Myometrial cell (primary cell): ENCODE measurements at places on chromosomes 12 and 14. TPM values are rescaled to one million over a fixed set of nuclear protein-coding genes. Genes with fewer than 3 reads are reported as not detected.

The GPX2 gene
- total RNA-seq = not detected in 2 replicates

The BCL2L14 gene
- not detected in 2 replicates for total RNA-seq

The NXPH4 gene
- total RNA-seq = 0.71 and 1.2 TPM in 2 replicates

The COX6A1 gene
- 499 and 694 TPM in 2 replicates for total RNA-seq

The PAX9 gene
- total RNA-seq = 0.35 TPM in 1 of 2 replicates, not detected in the other

The APOLD1 gene
- total RNA-seq = 6.6 and 7.6 TPM in 2 replicates

The FGF23 gene
- not detected in 2 replicates for total RNA-seq

The NFATC4 gene
- 27.8 and 35.7 TPM in 2 replicates for total RNA-seq

The KRT71 gene
- total RNA-seq = not detected in 2 replicates

The CPSF6 gene
- total RNA-seq = 30.6 and 31.5 TPM in 2 replicates

The SLC6A13 gene
- not detected in 2 replicates for total RNA-seq

The SLC8B1 gene
- total RNA-seq = 23.0 and 41.8 TPM in 2 replicates

The DACT1 gene
- total RNA-seq = 0.29 and 2.1 TPM in 2 replicates

The SLC10A1 gene
- total RNA-seq = not detected in 2 replicates

The TRIM9 gene
- under 0.01 and 0.58 TPM in 2 replicates for total RNA-seq

The MPHOSPH9 gene
- total RNA-seq = 34.6 and 60.6 TPM in 2 replicates

The NEUROD4 gene
- not detected in 2 replicates for total RNA-seq

The WNT1 gene
- not detected in 2 replicates for total RNA-seq

The TSPAN31 gene
- 80.4 and 86.0 TPM in 2 replicates for total RNA-seq

The DNAJC22 gene
- 11.9 and 12.7 TPM in 2 replicates for total RNA-seq

The VPS33A gene
- total RNA-seq = 18.7 and 26.4 TPM in 2 replicates

The PTPN11 gene
- total RNA-seq = 85.6 and 87.6 TPM in 2 replicates

The ESPL1 gene
- 7.2 and 8.2 TPM in 2 replicates for total RNA-seq

The MIS18BP1 gene
- 31.4 and 33.0 TPM in 2 replicates for total RNA-seq

The C14orf180 gene
- total RNA-seq = not detected in 2 replicates

The PTGER2 gene
- total RNA-seq = 63.4 and 87.1 TPM in 2 replicates

The DNAH10 gene
- under 0.01 TPM in 2 replicates for total RNA-seq

The NYNRIN gene
- total RNA-seq = 11.9 and 12.1 TPM in 2 replicates

The GYS2 gene
- not detected in 2 replicates for total RNA-seq

The GAS2L3 gene
- total RNA-seq = 19.9 and 25.5 TPM in 2 replicates

The METTL25 gene
- total RNA-seq = 3.7 and 5.5 TPM in 2 replicates

The SAMD15 gene
- 1.7 and 2.1 TPM in 2 replicates for total RNA-seq

The C12orf56 gene
- total RNA-seq = 1.2 and 5.8 TPM in 2 replicates

The FAIM2 gene
- 0.29 and 0.71 TPM in 2 replicates for total RNA-seq

The ANKRD9 gene
- total RNA-seq = 18.8 and 30.3 TPM in 2 replicates
